ENCODE measurements at places on chromosomes 16 and 17.
A peak's percentile ranks its signal among the peaks of the same experiment; 100 is the strongest.

GRCh38 chr17:63762161-63763078 lies 11.0 kb downstream of the CCDC47 start:
- DNase-seq, result no peak

DNA sequence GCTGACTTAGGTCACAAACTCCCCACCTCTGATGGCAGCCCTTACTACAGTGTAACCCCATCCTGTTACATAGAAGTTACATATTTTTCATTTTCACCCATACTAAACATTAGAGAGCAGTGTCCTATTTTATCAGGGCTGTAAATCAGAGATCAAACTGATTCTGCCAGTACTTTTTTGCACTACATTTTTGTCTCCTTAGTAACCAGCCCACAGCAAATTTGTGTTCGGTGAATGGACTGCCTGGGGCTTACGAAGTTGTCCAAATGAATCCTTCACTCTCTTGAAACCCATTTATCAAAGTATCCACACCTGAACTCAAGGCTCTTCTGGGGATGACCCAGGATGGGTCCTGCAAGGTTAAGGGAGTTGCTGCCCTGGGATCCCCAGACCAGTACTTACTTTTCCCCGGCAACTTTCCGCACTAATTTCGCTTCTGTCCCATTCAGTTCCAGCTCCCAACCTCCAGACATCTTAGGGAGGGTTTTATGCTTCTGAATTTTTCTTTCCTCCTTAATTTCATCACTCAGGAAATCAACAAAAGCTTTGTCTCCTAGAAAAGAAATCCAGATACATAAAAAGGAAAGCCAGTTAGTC lies 1.1 kb downstream of the C1QBP start:
- no peak for DNase-seq

DNA sequence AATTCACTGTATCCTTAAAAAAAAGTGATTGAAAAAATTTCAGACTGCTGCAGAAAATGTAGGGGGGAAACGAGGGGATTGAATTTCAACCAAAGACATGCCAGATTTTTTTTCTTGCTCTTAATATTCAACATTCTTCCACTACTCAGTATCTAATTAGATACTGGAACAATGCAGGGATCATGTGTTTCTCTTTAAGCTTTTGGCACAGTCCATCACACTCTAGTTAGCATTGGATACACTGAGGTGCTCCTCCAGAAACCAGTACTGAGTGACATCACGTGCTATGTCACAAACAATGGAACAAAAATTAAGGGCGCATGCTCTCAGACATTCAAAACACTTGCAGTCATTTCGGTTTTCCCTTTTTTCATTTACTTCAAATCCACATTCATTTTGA lies 298.6 kb upstream of the PSMD7 start:
- DNase-seq, result no peak

- no peak for DNase-seq
Measured at GRCh38 chr17:73103641-73104335, 11.3 kb upstream of the SLC39A11 start.

DNA sequence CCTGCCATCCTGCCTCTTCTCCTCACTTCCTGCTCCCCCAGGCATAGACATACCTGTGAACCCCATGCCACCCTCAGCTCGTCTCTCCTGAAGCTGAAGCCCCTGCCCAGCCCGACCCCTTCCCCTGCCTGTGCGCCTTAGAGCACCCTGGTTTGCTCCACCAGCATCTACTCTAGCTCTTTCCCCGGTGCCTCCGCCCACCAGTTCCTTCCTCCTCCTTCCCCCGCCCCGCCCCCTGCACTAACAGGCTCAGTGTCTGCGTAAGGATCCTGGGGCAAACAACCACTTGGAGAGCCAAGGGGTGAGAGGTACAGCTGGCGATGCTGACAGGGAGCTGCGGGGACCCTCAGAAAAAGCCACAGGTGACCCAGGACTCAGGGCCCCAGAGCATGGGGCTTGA lies 1.9 kb downstream of the GPR142 start:
- DNase-seq, result peak; percentile 25

DNA sequence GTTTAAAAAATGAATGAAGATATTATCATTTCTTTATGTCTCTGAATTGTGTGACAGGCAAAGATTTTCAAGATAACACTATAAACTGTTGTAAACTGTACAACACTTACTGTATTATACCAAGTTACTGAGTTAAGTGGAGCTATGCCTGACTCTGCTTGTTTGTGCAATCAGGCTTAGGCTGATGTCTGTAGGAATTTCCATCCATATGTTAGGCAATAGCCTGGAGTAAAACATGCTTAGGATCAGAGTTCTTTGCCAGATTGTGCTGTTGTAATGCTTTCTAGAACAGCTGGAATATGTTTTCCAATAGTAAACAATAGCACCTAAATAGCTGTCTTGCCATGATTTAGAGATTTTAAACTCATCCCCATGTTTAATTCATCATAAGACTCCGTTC lies 1496.7 kb downstream of the CDH11 start:
- DNase-seq, result no peak

GRCh38 chr16:88923926-88924833 lies 52.8 kb downstream of the CBFA2T3 start:
- no peak for DNase-seq

DNA sequence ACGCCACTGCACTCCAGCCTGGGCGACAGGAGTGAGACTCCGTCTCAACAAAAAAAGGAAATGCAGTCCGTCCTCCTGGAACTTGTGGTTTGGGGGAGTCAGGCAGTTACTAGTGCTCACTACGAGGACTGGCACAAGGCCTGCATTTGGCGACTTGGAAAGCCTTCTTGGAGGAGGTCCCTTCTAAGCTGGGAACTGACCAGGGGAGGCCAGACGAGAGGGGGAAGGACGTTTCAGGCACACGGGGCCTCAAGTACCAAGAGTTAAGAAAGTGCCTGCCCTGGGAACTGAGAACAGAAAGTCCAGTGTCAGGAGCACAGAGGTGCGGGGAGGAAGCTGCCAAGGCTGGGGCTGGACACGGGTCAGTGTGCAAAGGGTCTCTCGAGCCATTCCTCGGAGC lies 89.9 kb downstream of the ABR start:
- DNase-seq, result no peak

- no peak for DNase-seq
Measured at GRCh38 chr17:18368946-18369345, 5.6 kb upstream of the SHMT1 start.

DNA sequence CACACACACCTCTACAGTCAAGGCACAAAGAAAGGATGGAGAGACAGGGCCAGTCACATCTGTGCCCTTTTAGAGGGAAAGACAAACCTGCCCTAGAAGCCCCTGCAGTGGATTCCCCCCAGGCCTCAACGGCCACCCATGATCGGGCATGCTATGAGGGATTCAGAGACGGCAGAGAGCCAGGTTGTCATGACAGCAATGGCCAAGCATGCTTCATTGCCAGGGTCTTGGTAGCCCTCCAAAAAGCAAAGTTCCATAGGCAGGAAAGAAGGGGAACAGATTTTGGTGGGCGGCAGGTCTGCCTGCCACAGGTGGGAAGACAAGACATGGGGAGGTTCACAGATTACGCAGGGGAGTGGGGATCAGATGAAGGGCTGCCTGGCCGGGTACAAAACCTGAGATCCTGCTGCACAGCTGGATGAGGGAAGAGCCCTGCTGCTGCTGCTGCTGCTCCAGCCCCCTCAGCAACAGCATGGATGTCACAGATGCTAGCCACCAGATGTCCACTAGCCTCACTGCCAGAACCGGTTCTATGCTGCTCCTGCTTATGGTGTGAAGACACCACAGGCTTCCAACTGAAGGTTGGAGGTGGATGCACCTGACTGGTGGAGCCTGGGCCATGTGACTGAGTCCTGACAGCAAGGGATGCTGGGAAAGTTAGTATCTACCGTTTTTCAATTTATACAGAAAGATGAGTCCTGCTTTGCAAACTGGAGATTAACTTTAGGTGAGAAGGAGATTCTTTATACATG lies 17.8 kb downstream of the ACTG1 start:
- DNase-seq, result no peak

Measured in KG1 (cell line).